Renal cortex interstitium (tissue), 15 donors: ENCODE measurements at places on chromosomes 7 and 10. TPM values are rescaled to one million over a fixed set of nuclear protein-coding genes. Genes with fewer than 3 reads are reported as not detected.

Gene ANKRD61
- 3.9 TPM for polyA plus RNA-seq

DNA sequence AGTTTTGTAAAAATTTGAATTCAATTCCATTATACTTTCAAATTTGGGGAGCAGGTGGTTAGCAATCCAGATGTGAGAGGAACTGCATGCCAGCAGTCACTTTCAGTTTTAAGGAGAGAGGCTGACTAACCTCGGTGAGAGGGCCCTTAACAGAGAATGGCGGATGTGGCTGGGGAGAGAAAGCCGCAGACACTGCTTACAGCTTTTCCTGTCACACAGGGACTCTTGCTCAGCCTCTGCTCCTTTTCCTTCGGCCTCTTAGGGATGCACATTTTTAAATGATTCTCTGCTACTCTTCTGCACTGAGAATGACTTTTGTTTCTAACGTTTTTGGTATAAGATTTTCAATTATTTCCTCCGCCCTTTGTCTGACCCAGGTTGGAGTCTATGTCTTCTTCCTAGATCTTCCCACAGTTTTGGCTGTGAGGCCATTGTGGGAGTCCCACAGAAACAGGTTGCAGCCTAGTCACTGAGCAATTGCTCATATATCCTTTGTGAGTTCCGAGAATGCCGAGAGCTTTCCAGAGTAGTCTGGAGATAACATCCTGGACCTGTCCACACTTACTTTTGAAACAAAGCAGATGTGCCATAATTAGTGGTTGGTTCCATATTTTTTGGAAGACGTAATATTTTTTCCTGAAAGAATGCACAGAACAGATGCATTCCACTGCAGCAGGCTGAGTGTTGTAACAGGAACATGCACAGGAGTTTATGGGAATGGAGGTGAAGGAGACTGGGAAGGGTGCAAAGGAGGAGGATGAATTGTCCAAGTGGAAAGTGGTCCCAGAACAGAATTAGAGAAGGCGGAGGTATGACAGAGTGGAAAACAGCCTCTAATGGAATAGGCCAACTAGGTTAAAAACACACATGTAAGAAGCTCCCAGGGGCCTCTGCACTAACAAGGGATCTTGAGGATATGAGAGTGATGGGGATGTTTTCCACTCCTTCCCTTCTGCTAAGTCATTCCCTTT, 168.0 kb upstream of the ZNF32 start:
- no peak for DNase-seq

GRCh38 chr7:118836933-118837332, 612.4 kb downstream of the ANKRD7 start:
- no peak for DNase-seq

- no peak for DNase-seq
Observed at GRCh38 chr10:130066743-130067142, 43.9 kb downstream of the C10orf143 start.

DNA sequence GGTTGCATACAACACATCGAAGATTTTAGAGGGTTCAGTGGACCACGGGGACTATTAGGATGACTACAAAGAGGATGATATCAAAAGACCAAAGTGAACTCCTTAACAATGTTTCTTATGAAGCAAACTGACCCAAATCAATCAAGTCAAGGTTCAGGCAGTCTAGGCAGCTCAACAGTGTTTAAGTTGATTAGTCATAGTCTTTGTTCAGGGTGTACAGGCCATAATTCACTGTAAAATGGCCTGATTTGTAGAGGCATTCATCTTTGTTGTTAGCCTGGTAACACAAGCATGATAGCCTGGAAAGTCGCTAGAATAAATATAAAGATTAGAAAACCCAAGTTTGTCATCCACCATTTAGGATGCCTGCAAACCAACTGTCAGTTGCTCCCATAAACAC, 32.6 kb downstream of the ANTXRL start:
- DNase-seq: no peak

DNA sequence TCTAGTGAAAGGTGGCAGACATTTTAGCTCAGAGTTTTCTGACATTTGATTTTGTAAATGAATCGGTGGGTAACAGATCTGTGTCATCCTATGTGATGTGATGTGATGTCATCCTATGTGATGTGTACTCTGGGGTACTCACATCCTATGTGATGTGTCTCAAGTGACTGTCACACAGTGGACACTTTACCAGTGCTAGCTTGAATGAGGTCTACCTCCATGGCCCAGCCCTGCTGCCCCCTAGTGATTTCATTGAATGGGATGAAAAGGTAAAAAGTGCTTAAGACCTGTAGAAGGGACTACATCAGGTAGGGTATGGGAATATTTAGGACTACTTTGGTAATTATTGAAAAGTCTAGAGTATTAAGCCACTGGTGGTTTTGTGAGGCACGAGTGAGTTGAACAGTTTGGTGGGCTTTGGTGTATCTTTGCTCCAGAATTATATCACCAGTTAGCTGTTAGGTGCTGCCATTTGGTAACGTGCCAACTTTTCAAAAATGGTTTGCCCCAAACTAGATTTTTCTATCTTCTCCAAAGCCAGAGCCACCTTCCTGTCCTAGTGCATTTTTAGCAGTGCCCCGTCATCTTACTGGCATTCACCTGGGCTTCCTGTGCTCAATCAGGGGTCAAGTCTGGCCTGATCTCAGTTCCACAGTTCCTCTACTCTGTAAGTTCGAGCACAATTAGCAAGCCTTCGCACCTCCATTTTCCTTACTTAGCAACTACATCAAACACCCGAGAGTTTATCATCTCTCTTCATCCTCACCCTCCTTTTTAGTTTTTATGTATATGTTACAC, 9.7 kb downstream of the EIF4H start:
- no peak for DNase-seq

- DNase-seq: no peak
Observed at GRCh38 chr10:67696679-67697078, 684 bp upstream of the CTNNA3 start.

GRCh38 chr7:18624459-18624858, 128.9 kb downstream of the HDAC9 start:
- DNase-seq: no peak

Gene EPHB6
- polyA plus RNA-seq: 23.5 TPM

GRCh38 chr7:74148491-74148890, 25.7 kb upstream of the EIF4H start:
- no peak for DNase-seq

Gene CYP3A7
- 1.4 TPM for polyA plus RNA-seq

Gene MMP21
- 0.26 TPM for polyA plus RNA-seq

- no peak for DNase-seq
Observed at GRCh38 chr10:22628309-22628708, 86.1 kb downstream of the PIP4K2A start.

DNA sequence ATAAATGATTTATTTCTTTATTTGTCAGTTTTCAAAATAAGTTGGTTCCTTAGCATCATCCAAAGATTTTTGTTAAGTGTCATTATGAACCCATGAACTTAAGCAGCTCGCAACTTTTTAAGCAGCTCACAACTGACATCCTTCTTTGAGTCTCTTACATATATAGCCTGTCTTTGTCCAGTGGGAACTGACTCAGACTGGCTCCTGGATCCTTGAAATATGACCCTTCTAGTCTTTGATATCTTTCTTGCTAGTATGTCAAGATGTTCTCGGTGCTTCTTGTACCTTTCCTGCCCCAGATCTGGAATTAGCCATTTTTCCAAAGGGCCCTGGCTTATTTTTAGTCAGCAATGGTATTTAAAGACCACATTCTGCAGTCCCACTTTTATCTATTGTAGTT, 53.9 kb upstream of the ARID5B start:
- DNase-seq: no peak

Gene AOAH
- polyA plus RNA-seq: 2.5 TPM

- no peak for DNase-seq
Observed at GRCh38 chr10:30176182-30176581, 116.8 kb upstream of the JCAD start.

DNA sequence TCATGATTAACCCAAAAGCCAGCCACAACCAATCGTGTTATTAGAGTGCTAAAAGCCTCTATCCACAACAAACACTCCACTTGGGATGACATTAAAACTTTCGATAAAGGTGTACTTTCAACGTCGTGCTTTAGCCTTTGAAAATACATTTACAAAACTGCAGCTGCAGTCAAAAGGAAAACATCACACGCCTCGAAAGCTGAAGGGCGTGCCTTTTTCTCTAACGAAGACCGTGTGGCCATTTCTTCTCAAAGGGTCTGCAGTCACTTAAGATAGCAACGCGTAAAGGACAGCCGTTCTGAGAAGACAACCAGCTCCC, 1.1 kb downstream of the ARHGAP12 start:
- no peak for DNase-seq

- DNase-seq: no peak
Observed at GRCh38 chr7:103116511-103116910, 32.4 kb downstream of the NAPEPLD start.

Gene NME8
- not detected for polyA plus RNA-seq

GRCh38 chr7:135755351-135755753, 6.7 kb upstream of the FAM180A start:
- DNase-seq: no peak

- no peak for DNase-seq
Observed at GRCh38 chr7:42527004-42527403, 290.0 kb upstream of the GLI3 start.

Gene CTTNBP2
- 30.6 TPM for polyA plus RNA-seq

Gene MTPN
- polyA plus RNA-seq: 147 TPM

DNA sequence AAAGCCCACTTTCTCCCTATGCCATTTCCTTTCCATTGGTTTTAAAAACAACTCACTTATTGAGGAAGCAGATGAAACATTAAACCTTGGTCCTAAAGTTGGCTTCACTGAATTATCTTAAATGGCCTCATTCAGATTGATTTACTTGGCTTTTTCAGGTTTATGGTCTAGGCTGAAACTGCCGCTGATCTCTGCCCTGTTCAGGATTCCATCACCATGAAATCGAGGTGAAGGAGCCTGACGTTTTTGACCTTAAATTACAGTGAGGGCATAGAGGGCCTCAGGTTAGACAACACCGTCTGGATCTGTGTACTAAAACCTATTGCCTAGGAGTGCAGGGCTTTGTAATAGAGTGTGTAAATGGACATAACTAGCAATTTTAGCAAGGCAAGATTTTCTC, 383.7 kb downstream of the THSD7A start:
- DNase-seq: no peak

GRCh38 chr10:121032460-121032859, 181.3 kb downstream of the WDR11 start:
- no peak for DNase-seq

DNA sequence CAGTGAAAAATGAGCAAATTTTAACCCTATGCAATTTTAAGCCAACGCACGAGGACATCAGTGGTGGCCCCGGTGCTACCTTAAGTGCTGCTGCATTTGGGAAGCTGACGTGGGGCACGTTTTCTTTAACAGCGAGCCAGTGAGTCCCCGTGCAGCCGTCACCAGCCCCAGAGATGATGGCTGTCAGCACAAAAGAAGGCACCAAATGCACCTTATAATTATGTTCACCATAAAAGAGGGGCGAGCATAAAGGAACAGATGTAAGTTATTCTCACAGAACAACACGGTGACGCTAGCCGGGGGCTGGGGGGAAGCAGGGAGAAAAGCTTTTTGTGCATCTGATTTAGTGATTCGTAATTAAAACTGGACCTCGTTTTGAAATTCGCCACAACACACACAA, 260.1 kb downstream of the DNAJB6 start:
- DNase-seq: no peak

Gene LIPJ
- polyA plus RNA-seq: 0.38 TPM

Gene RHOBTB1
- 75.5 TPM for polyA plus RNA-seq

DNA sequence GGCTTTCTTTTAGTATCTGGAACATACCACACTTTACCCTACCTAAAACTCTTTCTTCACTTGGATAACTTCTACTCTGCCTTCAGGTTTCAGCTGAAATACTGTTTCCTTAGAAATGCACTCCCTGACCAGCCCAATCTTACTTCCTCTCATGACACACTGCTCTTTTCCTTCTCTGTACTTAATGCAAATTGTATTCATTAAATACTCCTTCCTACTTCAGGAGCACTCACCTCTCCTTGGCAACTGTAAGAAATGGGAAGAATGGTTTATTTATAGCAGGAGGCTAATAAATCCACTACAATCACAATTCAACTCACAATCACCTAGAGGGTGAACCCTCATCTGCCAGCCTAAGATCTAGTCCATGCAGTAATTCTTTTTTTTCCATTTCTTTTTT, 15.2 kb downstream of the ZCWPW1 start:
- no peak for DNase-seq

Gene PRSS37
- polyA plus RNA-seq: 0.30 TPM

- no peak for DNase-seq
Observed at GRCh38 chr7:113892818-113893217, 26.0 kb downstream of the PPP1R3A start.

DNA sequence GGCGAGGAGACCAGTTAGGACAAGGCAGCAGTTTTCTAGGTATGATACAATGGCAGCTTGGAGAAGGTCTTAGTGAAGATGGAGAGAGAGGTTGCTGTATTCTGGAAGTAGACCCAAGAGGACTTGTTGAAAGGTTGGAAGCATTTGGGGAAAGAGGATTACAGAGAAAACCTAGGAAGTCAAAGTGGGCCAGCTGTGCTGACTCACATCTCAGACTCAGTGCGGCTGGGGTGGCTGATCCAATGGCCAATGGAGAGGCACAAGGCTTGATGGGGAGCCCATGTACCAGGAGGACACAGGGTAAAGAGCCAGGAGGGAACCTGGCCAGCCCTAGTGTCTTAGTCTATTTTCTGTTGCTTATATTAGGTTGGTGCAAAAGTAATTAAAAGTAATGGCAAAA, 194.5 kb upstream of the GALNT17 start:
- DNase-seq: no peak

- DNase-seq: peak; percentile 15
Observed at GRCh38 chr7:71442492-71443190, 310.7 kb downstream of the GALNT17 start.

Gene SEMA3C
- polyA plus RNA-seq: 34.7 TPM

Gene FOXI2
- 1.1 TPM for polyA plus RNA-seq

Gene GPR26
- not detected for polyA plus RNA-seq

Gene FXYD4
- 0.54 TPM for polyA plus RNA-seq

Gene GFRA1
- polyA plus RNA-seq: 30.2 TPM

Gene TNKS2
- 69.5 TPM for polyA plus RNA-seq

- no peak for DNase-seq
Observed at GRCh38 chr10:32332299-32332750, 14.6 kb downstream of the EPC1 start.

DNA sequence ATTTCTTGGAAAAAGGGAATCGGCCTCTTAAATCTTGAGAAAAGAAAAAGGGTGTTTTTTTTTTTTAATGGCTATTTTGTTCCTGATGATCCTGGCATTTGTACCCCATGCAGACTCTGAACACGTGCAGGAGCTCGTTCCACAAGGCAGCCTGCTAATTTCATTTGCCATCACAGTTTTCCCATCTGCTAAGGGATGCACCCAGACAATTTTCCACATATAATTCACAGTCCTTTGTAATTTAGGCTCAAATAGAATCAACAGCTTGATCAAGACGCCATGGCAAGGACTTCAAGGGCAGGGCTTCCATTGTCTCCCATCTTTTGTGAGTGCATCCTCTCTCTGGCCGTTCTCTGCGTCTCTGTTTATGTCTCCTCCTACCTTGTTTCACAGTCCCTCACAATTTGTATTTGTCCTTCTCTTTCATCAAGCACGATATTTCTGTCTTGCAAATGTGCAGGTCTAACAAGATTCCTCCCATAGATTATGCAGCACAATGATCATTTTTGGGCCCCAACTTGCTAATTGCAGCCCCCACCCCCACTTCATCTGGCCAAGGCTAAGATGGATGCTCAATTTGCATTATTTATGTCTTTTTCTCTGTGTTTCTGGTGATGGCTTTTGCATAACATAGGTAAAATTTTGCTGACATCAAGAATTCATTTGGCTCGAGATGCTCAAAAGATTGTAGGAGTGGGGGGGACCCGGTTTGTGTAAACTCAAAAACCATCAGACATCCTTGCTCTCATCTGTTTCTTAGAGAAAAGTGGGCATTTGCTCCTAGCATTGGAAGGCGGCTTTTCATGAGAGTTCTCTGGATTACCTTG, 356.0 kb upstream of the NPVF start:
- no peak for DNase-seq
